ENCODE measurements at places on chromosomes 1 and 21.
A peak's percentile ranks its signal among the peaks of the same experiment; 100 is the strongest.

GRCh38 chr1:209335178-209335577, 248.3 kb upstream of the CAMK1G start:
- DNase-seq: peak; percentile 32

DNA sequence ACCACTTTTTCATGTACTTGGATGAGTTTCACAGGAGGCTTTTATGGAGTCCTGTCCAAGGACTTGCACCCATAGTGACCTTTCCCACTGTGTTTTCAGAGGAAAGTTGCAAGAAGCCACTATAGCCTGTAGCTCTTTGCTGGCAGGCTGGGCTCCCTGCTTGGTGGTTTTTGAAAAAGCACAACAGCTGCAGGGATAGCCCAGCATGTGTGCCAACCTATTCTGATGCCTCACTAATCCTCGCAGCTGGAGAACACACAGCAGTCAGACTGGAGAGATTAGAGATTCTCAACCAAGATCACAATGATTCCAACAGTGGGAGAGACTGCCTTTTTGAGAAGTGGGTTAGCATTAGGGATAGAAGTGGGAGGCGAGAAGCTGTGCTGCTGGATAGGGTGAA, 24.1 kb upstream of the ARHGEF11 start:
- no peak for DNase-seq

DNA sequence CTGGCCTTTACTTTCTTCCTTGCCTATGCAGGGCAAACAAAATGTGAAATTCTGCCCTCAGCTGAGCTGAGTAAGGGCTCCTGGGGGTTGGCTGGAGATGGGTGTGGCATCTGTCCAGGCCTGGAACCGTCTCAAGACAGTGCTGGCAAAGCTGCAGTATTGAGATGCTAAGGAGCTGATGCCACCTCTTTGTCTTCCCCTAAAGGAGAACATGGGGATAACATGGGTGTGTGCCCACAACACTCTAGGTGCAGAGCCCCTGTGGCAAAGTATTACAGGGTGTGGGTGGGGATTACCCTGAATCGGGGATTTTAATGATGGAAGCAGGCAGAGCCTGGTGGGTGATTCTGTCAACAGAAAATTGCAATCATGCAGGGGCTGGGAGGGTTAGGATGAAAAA, 2.5 kb upstream of the ST3GAL3 start:
- DNase-seq: no peak

GRCh38 chr1:197180252-197180878, 33.9 kb upstream of the ASPM start:
- no peak for DNase-seq

DNA sequence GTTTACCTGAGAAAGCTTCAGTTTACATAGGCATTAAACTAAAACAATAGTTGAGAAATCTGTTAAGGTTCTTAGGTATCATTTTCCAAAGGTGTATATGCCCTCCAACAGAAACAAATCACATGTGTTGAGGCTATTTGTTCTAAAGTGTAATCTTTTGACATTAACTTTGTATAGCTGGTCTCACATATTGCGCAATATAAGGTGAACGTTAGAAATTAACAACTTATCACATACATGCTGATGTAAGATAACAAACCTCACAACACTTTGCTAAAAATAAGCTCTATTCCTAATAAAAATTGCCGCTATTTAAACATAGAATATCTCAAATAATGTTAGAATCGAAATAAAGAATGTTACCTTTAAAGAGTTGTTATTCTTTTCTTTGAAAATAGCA, 340.6 kb downstream of the SRGAP2C start:
- no peak for DNase-seq

DNA sequence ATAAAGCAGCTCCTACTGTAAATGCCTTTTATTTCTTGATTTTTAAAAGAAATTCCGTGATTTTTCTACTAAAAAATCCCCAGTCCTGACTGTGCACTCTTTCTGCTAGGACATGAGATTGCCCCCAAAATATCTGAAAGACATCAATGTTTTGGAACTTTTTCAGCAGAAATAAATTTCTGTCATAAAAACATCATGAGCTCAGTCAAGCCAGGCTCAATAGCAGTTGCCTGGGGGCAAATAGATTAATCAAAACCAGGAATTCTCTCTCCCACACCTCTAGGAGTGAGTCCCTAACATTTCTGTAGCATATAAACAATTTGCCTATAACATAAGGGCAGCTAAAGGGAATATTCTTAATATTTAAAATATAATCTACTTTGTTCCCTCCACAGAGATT, 654.1 kb downstream of the PTPRC start:
- no peak for DNase-seq

- DNase-seq: no peak
Measured at GRCh38 chr1:236247286-236247685, 34.5 kb downstream of the ERO1B start.

GRCh38 chr1:26832249-26832960, 5.9 kb downstream of the ZDHHC18 start:
- DNase-seq: no peak

DNA sequence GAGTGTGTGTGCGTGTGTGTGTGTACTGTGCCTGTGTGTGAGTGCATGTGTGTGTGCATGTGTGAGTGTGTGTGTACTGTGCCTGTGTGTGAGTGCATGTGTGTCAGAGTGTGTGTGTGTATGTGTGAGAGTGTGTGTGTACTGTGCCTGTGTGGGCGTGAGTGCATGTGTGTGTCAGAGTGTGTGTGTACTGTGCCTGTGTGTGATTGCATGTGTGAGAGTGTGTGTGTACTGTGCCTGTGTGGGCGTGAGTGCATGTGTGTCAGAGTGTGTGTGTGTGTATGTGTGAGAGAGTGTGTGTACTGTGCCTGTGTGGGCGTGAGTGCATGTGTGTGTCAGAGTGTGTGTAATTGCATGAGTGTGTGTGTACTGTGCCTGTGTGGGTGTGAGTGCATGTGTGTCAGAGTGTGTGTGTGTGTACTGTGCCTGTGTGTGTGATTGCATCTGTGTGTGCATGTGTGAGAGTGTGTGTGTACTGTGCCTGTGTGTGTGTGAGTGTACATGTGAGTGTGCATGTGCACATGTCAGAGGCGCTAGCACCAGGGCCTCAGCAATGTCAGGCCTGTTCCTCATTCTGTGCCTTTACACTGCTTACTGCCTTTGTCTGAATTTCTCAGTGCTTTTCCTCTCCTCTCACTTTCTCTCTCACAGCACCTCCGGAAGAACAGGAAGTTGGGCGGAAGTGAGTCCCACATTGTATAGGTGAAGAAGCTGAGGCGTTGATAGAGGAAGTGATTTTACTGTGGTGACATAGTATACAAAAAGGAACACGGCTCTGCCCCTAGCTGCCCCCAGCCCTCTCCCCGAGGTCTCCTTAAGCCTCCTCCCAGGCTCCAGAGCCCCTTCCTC, 4.9 kb downstream of the SLC5A9 start:
- peak; percentile 15 for DNase-seq

- DNase-seq: no peak
Measured at GRCh38 chr1:83970802-83971201, 28.1 kb downstream of the TTLL7 start.

- DNase-seq: no peak
Measured at GRCh38 chr1:231601824-231602672, 24.5 kb upstream of the DISC1 start.

GRCh38 chr1:28761189-28761588, 24.4 kb downstream of the YTHDF2 start:
- no peak for DNase-seq

DNA sequence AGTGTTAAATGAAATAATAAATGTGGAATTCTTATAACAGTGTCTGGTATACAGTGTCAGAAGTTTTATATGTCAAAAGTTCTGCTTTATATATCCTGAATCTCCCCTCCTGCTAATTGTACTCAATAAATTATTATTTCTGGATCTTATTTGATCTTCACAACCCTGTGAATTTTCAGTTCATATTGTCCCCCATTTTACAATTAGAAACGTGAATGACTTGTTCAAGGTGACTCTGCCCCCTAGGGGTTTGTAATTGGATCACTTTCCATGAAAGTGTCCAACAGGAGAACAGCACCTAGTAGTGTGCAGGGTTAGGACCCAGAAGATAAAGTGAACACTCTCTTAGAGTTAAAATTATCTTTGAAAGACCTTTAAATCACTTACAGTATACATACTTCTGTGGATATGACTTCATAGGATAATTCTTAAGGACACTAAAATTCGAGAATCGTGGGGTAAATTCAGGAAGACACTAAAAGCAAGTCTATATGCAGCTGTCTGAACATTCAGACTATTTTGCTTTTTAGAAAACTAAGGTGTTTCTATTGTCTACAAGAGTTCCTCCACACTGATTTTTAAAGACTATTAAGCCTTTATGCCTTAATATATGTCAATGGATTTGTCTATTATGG, 4.5 kb upstream of the DDR2 start:
- DNase-seq: peak; percentile 9

GRCh38 chr1:207919523-207920170, 8.7 kb upstream of the CD34 start:
- no peak for DNase-seq

- DNase-seq: no peak
Measured at GRCh38 chr1:17614586-17614985, 75.1 kb downstream of the ARHGEF10L start.

- no peak for DNase-seq
Measured at GRCh38 chr1:205306929-205307566, 14.5 kb downstream of the NUAK2 start.

- DNase-seq: no peak
Measured at GRCh38 chr1:169110689-169111447, 4.4 kb downstream of the ATP1B1 start.

DNA sequence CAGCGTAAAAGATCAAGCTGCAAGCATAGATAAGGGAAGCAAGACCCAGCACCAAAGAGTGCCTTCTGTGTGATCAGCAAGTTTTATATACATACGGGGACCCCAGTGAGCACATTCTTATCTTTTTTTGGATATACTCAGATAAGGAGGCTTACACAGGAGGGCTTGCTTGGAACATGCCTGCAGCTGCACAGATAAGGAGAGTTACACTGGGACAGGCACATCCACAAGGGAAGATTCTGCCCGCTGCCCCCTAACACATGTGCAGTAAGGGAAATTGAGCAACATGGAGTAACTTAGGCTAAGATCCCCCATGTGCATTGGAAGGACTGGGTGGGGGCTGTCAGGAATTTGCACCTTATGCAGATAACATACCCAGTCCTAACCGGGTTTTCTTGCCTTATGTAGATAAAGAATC, 1334.8 kb downstream of the MRPL39 start:
- DNase-seq: no peak

DNA sequence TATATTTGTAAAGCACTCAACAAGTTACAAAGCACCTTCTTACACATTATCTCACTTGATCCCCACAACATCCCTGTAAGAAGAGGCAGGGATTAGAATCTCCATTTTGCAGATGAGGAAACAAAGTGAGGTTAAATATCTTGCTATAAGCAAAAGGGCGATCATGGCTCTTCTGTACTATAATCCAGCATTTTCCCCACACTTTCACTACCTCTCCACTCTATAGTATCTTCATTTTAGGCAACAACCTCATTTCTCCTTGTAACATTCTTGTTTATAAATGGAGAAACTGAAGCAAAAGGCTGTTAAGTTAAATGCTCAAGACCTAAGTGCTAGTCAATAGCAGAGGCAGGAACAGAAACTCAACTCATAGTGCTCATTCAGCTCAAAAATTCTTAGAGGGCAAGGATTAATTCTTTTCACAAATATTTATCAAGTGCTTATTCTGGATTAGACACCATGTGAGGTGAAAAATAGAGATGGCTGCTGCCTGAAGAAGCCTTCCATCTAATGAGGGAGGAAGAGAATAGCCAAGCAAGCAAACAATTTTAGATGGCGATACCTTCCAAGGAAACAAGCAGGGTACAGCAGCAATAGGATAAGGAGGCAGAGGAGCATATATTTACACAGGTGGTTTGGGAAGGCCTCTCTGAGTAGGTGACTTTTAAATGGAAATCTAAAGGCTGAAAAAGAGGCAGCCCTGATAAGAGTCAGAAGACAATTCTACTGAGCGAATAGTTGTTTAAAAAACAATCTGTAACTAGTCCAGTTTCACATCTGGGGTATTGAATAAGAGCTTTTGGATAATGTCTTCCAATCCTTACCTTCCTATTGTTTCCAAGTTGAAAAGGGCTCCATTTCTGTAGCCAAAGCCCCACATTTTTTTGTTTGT, 3.5 kb downstream of the ERRFI1 start:
- no peak for DNase-seq

- no peak for DNase-seq
Measured at GRCh38 chr21:32666258-32666657, 54.1 kb upstream of the CFAP298 start.

DNA sequence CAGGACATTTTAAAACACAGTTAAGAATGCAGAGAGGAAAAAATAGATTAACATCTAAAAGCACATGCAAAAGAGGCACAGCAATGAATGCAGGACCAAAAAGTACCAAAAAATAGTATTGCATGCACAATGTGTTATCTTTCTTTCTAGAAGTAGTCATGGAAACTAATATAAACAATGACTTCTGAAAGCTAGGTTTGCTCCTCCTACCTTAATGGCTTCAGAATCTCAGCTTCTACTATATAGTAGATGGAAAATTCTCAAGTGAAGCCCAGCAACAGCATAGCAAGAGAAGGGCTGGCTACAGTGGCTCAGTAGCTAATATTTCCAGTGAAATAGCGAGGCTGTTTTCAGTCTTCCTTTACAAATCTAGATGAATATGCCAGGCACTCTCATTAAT, 125.1 kb downstream of the CRB1 start:
- no peak for DNase-seq

Data from DND-41 (cell line).